ENCODE measurements at places on chromosomes 1 and 21.
A peak's percentile ranks its signal among the peaks of the same experiment; 100 is the strongest.

GRCh38 chr1:31714442-31715086, 10.7 kb upstream of the COL16A1 start:
- peak; percentile 66 for DNase-seq

DNA sequence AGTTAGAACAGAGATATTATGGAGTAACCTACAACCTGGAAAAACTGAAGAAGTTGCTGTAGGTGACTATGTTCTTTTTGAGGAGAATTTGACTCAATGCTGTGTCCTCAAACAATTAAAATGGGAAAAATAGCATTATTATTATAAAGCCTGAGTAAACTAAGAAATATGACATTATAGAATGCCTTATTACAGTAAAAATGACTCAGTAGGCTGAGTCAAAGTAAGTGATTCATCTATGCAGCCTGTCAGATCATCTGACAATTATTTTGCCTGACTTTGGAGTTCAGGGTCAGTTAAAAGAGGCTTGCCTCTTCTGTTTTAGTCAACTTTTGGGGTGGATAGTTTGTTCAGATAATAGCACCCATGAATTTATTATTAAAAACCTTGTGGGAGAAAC, 150.8 kb upstream of the PTGFR start:
- no peak for DNase-seq

- no peak for DNase-seq
Measured at GRCh38 chr1:152047413-152047729, 10.6 kb upstream of the S100A11 start.

DNA sequence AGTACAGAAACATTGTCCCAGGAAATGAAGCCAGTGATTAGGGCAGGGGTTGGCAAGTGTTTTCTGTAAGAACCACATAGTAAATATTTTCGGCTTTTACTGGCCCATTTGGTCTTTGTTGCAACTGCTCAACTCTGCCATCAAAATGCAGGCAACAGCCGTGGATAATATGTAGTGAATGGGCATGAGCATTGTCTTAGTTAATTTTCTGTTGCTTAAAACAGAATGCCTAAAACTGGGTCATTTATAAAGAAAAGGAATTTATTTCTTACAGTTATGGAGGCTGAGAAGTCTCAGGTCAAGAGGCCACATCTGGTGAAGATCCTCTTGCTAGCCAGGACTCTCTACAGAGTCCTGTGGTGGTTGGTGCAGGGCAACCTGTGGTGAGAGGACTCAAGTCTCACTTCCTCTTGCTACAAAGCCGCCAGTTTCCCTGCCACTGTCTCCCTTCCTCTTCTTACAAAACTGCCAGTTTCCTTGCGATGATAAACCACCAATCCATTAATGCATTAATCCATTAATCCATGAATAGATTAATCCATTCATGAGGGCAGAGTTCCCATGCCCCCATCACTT, 166.4 kb downstream of the PSMG1 start:
- DNase-seq = no peak

DNA sequence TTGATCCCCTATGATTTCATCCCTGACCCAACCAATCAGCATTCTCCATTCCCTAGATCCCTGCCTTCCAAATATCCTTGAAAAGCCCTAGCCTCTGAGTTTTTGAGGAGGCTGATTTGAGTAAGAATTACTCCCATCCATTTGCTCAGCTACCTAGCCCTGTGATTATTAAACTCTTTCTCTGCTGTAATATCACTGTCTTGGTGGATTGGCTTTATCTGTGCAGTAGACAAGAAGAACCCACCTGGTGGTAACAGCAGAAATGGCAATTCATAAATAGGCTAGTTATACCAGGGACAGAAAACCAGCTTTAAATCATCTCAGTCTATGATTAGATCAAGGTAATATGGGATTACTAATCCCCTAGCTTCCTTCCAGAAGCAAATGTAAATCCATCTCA, 13.0 kb downstream of the IL20 start:
- DNase-seq = no peak

DNA sequence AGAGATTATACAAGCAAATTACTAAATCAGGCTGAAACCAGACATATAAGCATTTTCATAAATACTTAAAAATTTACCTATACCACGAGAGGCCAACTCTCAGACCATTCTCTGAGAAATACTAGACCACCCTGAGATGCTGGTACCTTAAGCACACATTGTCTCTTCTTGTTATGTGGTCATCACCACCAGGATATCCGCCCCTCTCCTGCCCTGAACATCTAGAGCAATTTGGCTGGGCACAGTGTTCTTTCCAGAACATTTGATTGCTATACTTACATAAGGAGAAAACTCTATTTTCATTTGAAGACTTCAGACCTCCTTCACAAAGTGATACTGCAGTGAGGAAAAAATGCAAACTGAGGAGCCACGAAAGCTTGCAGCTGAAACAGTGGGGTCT, 36.2 kb upstream of the DUSP10 start:
- DNase-seq = no peak

DNA sequence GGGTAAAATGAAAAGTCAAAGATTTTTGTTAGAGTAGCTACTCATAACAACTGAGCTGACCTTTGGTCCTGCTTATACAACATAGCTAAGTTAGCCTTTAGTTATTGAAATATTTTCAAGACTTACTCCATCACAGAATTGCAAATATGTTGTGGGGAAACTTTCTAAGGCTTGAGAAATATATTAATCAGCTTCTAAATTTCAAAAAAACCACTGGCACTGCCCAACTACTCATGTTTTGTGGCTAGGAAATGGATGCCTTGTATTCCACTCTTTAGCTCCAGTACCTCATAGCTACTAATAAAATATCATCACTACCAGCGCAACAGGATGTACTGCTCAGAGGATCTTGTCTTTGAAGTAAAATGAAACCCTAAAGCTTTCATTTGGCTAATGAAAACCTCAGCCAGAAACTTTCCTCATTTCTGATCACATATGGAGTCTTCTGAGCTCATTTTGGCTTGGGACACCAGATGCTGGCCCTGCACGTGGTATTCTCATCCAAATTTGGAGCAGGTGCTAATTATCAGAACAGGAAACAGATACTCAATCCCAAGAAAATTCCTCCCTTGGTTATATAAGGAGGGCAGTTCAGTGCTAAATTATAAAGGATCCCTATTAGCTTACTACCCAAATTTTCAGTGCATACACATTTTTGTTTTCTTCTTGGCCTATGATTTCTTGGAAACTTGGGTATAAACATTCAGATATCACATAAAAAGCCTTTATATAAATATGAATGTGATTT, 690.7 kb downstream of the ADGRL2 start:
- DNase-seq = no peak

DNA sequence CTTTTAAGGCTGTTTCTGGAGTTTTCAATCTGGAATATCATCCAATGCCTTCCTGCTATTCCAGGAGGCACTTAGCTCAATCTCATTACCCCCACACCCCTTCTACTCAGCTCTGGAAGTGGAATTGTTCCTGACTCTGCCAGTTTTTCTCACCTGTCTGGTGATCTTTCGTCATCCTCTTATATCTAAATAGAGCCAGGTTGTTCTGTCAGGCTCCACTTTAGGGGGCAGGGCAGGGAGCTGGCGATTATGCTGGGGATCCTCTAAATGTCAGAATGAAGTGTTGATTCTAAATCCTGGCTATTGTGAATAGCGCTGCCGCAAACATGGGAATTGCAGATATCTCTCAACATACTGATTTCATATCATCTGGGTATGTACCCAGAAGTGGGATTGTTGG, 63.6 kb upstream of the ETV3 start:
- no peak for DNase-seq

- peak; percentile 65 for DNase-seq
Measured at GRCh38 chr1:165828103-165828668, 772 bp downstream of the UCK2 start.

DNA sequence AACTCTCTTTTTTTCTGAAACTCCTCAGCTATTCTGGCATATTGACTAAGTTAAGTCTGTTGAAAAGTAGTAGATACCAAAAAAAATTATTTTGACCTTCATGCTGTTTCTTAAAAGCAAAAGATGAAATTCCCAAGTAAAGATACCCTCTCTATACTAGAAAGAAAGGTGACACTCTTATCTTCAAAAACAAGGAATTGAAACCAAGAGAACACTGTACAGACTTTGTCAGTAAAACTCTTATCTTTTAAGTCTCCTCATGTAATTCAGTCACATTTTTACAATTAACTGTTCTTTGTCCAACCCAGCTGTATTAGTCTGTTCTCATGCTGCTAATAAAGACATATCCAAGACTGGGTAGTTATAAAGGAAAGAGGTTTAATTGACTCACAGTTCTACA, 496.2 kb downstream of the LTN1 start:
- no peak for DNase-seq

- no peak for DNase-seq
Measured at GRCh38 chr1:162297208-162297607, 79.4 kb downstream of the SPATA46 start.

DNA sequence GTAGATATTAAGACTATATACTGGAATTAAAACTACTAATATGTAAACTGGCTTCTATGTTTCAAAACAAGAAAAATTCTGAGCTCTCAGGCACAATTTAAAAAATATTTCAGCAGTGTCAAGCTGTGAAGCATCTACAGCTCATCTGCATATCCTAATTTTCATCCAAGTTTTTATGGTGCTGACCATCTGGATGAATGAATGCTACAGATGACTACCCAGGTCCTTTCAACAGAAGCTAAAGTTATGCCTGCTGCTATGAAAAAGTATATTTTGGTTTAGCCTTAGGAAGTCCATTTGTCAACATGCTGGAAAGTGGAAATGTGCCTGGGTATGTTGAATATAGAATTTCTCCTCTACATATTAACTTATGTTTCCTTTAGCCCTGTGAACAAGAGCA, 206.9 kb downstream of the NEGR1 start:
- no peak for DNase-seq

GRCh38 chr1:1349256-1350012, at the start of gene DVL1:
DVL1 (minus strand) TSS chr1:1349418; CDS start chr1:1349065, 353 bp downstream.
- peak; percentile 76 for DNase-seq

- DNase-seq = no peak
Measured at GRCh38 chr1:27049607-27050006, 37.0 kb upstream of the TENT5B start.

- peak; percentile 94 for DNase-seq
Measured at GRCh38 chr1:43367904-43368645, at the start of gene ELOVL1. ELOVL1 (minus strand) TSS chr1:43368011; CDS start chr1:43365609, 2,402 bp downstream.

DNA sequence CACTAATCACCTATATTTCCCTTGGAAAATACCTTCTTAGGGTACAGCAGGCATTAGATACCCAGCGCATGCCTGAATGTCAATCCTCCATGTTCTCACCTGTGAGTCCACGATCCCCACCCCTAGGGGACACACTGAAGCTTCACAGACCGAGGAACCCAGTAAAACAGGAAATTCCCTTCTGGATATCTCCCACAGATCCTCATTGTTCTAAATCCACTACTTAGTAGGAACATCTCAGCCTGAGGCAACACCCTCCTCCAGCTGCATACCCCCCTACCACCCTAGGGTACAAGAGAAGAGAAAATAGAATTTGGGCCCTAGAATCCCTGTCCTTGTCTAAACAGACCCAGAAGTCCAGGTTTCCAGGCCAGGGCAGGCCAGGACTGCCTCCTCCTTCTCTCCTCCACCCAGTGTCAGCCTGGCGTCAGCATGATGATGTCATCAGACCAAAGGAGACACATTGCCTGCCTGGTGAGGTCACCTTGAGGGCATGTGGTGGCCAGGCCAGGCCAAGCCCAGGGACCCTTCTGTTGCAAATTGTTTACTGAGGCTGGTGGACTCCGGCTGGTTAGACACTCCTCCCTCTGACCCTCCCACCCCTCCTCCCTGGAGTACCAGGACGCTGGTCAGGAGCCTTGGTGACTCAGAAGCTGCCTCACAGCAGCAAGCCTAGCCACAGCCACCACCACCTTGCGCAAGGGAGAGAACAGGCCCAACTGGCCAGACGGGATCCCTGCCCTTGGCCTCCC, 6.2 kb downstream of the NECTIN4 start:
- DNase-seq = peak; percentile 90

DNA sequence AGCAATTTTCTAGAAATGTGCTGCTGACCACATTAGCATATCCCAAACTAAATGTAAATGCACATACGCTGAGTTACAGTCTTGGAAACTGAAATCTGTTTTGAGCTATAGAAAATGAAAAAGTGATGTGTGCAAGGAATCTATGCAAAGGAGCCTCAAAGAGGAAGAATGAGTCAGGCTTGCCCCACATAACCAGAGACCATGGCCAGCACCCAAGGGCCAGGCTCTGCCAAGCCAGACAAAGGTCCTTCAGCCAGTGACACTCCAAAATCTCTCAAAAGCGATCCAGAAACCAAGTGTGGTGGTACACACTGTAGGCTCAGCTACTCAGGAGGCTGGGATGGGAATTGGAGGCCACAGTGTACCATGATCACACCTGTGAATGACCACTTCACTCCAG, 195.2 kb downstream of the TOMM20 start:
- DNase-seq = peak; percentile 29

GRCh38 chr1:41629571-41629970, 145.1 kb upstream of the EDN2 start:
- no peak for DNase-seq

GRCh38 chr1:7199077-7199779, 414.0 kb downstream of the CAMTA1 start:
- DNase-seq = no peak

All from colonic mucosa (tissue), 4 donors.